Right renal pelvis (tissue), 4 donors: ENCODE measurements at places on chromosomes 11 and 22.
A peak's percentile ranks its signal among the peaks of the same experiment; 100 is the strongest.

DNA sequence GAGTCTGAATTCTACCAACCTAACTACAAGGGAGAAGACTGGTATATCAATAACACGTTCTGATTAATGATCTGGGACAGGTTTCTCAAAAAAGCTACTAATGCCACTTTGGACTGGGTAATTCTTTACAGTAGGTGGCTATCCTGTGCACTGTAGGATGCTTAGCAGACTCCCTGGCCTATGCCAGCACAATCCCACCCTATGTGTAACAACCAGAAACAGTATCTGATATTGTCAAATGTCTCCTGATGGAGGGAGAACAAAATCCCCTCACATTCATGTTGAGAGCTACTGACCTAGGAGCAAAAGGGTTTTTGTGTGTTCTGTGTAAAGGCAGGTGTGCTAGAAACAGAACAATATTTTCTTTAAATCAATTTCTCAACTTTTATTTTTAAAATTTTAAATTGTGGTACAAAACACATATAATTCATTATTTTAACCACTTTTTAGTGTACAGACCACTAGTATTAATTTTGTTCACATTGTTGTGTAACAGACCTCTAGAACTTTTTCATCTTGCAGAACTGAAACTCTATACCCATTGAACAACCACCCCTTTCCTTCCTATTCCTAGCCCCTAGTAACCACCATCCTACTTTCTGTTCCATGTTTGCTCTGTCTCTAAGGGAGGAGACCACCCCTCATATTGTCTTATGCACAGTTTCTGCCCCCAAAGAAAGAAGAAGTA, 2.1 kb upstream of the MS4A6A start:
- no peak for DNase-seq

GRCh38 chr22:43039800-43040199, 24.9 kb upstream of the PACSIN2 start:
- no peak for DNase-seq

DNA sequence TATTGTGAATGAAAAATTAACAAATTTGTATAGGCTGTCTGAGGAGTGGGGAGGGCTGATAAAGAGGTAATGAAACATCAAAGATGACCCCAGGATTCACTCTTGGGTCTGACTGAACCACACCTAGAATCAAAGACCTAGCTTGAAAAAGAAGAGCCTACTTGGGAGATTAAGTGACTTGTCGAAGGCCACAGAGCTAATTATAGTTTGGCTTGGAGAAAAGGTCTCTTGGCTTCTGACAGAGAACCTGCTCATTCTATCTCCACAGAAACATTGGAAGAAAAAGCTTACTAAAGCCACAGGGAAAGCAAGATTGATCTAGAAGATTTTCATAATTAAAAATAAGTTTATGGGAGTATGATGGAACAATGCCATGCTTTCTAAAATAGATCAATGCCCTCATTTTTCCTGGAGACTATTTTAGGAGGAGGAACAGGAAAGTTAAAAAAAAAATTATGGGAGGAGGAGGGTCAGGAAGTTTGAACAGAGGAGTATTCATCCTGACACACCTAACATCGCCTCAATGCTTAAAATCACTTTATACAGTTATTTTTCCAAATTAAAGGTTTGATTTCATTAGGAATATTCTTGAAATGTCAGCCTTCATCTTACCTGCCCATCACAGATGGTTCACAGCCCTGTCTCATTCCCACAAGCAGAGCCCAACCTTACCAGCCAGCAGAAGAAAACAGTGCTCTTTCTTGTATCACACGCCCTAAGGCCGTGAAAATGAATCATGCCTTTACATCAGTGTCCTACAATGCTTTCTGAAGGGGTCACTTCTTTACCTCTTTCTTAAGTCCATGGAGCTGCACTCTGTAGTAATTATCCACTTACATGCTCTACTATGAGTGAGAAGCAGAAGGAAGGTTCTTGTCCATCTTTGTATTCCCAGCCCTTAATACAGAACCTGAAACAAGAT, 231.1 kb upstream of the MPPED2 start:
- no peak for DNase-seq

DNA sequence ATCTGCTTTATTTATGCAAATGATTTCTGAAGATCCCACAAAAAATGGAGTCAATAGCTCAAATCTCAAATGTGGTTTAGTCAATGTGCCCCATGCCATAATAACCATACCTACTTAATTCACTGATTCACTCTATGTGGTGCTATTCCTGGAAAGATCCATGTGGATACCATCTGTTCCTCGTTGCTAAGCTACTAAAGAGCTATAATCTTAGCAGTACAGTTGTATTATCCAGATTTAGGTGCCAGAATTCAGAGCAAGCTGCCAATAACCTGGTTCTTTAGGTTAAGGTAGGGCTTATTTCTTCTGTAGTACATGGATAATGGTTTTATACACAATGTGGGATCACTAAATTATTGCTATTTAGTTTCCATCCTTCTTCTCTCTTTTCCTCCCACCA, 974.7 kb upstream of the CCDC90B start:
- no peak for DNase-seq

DNA sequence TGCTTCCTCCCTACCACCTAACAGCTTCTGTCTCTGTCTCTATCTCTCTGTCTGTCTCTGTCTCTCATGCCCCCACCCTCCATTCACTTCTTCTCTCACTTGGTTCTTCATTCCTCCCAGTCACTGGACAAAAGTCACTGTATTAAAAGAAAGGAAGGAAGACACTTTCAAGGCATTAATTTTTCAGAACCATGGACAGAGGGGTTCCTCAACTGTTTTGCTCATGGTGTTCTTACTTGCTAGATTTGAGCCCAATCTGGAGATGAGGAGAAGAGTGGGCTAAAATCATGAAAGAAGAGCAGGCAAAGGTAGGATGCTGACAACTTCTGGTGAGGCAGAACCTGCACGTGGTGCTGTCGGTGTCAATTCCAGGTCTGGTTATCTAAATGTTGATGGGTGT, 116.7 kb upstream of the LARGE1 start:
- peak; percentile 7 for DNase-seq

- DNase-seq = no peak
Measured at GRCh38 chr11:10623797-10624761, 55.6 kb upstream of the LYVE1 start.

GRCh38 chr11:77386178-77386577, 84.7 kb upstream of the GDPD4 start:
- no peak for DNase-seq

DNA sequence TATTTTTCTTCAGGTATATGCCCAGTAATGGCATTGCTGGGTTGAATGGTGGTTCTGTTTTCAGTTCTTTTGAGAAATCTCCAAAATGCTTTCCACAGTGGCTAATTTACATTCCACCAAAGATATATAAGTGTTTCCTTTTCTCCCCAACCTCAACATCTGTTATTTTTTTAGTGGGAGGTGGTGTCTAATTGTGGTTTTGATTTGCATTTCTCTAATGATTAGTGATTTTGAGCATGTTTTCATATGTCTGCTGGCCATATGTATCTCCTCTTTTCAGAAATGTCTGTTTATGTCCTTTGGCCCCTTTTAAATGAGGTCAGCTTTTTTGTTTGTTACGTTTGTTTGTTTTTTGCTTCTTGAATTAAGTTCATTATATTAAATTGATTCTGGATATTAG, 760.2 kb downstream of the KCNA4 start:
- no peak for DNase-seq

DNA sequence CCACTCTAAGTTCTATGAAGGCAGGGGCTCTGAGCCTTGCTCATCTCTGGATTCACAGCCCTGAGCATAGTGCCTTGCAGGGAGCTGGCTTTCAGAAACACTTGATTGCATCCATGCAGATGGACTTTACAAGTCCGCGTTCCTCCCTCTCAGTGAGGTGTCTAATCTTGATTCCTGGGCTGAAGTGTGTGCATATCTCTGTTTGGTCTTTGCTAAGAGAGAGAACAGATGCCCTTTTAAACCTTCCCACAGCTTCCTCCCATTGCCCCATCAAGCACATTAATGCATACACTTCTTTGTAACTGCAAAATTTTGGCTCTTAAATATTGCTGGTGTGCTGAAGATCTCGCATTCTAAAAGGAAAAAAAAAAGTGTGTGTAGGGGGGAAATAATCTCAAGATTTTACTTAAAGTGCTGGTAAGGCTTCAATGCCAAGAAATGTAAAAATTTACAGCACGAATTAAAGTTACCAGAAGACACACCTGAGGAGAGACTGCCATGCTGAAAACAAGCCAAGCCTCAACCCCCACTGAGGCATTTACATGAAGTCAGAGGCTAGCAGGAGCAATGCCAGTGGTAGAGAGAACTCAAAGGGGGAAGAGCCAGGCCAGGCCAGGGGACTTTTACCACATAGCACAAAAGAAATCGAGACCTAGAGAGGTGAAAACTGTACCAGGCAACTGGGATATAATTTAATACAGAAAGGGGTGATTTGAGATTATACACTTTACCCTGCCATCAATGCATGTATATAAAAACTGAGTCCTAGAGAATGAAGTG, 492.1 kb downstream of the SOX6 start:
- DNase-seq = no peak

DNA sequence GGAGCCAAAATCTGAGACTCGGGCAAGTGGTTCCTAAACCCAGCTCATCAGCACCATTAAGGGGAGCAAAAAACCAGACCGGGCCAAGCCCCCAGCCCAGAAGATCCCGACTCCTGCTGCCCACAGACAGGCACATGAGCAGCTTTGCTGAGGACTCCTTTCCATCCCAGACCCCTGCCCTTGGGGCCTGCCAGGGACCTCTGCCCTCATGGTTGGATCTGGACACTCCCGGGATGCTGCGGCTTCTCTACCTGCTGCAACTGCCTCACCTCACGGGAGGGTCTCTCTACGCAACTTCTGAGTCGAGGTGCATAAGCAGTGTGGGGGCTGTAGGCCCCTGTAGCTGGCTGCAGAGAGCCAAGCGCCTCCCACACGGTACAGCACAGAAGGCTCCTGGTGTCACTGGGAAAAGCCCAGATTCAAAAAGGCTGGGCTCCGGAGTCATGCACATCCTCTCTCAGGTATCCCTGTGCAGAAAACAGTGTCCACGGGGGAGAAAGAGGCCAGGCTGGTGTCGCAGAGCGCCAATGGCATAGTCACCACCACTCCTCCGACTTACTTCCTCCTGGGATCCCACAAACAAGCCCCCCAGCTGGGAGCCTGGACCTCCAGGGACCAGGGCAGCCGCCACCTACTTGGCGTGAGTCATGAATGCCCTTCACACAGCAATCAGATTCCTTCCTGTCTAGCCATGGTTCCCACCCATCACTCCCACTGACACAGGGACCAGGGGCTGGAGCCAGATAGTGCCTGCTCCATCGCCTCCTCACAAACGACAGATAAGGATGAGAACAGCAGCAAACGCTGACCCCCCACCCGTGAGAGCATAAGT, 122.1 kb downstream of the BCR start:
- DNase-seq = no peak

GRCh38 chr11:110185121-110185591, 92.0 kb downstream of the ZC3H12C start:
- DNase-seq = no peak

GRCh38 chr22:38453996-38454352, 1.0 kb downstream of the KCNJ4 start:
- no peak for DNase-seq

DNA sequence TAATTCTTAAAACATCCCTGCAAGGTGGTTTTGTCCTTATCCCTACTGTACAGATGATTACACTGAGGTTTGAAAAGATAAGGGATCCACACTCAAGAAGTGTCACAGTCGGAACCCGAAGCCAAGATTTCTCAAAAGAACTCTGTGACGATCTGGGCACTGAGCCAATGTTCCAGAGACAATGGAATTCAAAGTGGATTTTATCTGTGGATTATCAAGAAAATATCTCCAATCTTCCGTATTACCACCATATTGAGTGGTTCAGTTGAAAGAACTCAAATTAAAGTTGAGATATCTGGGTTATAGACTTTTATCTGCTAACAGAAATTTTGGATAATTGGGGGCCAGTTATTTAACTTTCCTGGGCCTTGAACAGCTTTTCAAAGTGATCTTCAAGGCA, 100.0 kb upstream of the GRAMD1B start:
- DNase-seq = no peak

- peak; percentile 33 for DNase-seq
Measured at GRCh38 chr11:18115360-18116127, 9.7 kb upstream of the SAAL1 start.

DNA sequence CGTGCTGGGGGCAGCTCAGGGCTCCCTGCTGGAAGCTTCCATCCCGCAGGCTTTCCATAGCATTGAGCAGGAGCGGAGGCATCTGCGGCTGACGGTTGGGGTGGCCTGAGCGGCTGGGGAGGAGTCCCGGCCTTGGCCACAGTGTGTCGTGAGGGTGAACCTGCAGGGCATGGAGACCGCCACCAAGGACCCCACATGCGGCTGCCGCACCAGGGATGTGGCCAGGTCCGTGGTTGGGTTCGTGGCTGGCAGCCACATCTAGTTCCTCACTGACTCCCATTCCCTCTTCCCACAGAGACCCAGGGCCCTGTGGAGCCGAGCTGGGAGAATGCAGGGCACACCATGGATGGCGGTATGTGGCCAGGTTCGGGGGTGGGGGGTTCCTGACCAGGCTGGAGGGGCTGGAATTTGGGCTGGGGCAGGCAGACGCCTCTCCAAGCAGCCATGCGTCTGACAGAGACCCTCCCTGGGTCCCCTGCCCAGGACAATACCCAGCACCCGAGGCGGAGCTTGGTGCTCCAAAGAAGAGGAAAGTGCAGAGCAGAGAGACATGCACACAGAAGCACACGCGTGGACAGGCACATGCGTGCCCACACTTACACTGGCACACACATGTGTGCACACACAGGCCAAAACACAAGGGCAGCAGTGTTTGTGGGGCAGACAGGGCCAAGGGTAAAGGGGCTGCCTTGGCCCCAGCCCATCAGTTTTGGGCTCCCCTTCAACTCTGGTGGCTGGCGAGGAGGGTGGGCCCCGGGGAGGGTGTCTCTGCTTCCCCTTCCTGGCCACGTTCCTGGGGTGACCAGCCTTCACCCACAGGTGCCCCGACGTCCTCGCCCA, 2.7 kb downstream of the MUC5B start:
- no peak for DNase-seq

DNA sequence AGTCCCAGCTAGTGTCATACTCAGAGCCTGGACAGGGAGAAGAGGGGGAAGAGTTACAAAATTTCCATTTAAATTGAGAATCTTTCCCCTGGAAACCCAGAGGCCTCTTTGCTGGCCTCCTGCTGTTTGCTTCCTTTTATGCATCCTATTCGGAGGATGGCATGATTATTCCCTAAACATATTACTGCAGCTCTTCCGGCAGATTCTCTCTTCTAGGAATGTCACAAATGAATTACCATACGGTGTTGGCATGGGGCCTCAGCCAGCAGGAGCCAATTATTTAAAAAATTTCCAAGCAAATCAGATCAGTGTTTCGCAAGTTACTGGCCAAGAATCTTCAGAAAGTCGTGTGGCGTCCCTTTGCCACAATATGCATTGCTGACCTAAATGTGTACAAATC, 326.7 kb upstream of the NCAM1 start:
- DNase-seq = no peak

DNA sequence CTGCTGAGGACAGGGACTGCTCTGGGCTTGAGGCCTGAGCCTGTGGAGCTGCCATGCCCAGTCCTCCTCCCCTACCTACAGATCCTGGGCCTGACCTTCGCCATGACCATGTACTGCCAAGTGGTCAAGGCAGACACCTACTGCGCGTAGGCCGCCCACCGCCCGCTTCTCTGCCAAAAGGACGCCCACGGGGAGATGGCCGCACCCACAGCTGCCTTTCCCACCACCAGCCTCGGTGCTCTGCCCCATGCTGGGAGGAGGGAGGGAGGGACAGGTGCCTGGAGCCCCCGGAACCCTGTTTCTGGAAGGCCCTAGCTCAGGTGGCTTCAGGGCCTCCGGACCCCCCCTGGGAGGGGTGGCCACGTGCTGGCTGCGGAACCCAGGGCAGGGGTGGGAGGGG, 23.8 kb downstream of the TSPAN4 start:
- no peak for DNase-seq
